ENCODE measurements at places on chromosomes 12 and 14.

- no peak for DNase-seq
Measured at GRCh38 chr12:131755305-131756113, 44.6 kb downstream of the SFSWAP start.

GRCh38 chr12:57640175-57641042 is 7.4 kb upstream of the B4GALNT1 start:
- DNase-seq, result no peak

DNA sequence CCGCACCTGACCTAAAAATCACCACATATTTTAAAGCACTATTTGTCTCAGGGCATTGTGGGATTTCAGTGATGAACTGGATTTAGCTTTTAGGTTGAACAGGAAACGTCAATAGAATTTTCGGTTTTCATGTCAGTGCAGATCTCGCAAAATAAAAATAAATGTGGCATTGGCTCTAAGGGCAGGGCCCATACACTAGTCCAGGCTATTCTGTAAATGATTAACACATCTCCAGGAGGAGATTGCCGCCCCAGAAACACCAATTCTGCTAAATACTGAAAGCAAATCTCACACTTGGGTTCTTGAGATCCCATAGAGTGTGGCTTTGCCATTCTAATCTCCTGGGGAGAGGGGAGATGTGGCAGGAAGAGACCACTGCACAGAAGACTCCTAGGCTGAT is 1494.0 kb upstream of the TMEM132C start:
- no peak for DNase-seq

- DNase-seq, result no peak
Measured at GRCh38 chr14:61475316-61475715, 153.9 kb downstream of the PRKCH start.

- DNase-seq, result no peak
Measured at GRCh38 chr14:53969326-53969725, 12.7 kb upstream of the BMP4 start.
